AG08396 (cell line): ENCODE measurements at places on chromosomes 5 and 9.

DNA sequence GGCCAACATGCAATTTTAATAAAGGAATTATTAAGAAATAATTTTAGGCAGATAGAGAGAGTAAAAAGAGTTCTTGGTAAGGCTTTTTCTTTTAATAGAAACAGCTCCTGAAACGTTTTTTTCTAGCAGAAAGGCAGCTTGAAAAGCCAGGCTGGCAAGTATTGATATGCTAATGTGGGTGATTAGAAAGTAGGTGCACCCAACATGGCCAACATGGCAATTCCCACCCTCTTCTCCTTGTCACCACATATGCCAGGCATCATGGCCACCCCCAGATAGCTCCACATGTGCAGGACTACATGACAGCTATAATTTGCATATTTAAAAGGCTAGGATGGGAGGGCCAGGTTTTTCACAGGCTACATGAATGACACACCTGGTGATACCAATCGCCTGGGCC, 615.2 kb downstream of the PTPRD start:
- no peak for DNase-seq

DNA sequence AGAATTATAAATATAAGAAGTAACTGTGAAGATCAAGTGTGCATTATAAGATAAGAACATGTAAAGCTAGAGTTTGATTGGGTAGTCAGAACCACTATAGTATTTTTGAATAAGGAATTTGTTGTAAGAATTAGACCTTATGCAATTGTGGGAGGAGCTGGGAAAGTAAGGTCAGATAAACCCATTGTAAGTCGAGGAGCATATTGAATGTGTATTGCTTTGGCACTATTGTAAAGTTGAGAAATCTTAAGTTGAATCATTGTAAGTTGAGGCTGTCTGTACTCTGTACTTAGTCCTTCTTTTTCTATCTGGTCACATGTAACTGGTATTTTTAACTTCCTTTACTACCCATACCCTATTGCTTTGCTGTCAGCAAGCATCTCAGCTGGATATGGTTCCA, 158.7 kb downstream of the CCDC171 start:
- no peak for DNase-seq

DNA sequence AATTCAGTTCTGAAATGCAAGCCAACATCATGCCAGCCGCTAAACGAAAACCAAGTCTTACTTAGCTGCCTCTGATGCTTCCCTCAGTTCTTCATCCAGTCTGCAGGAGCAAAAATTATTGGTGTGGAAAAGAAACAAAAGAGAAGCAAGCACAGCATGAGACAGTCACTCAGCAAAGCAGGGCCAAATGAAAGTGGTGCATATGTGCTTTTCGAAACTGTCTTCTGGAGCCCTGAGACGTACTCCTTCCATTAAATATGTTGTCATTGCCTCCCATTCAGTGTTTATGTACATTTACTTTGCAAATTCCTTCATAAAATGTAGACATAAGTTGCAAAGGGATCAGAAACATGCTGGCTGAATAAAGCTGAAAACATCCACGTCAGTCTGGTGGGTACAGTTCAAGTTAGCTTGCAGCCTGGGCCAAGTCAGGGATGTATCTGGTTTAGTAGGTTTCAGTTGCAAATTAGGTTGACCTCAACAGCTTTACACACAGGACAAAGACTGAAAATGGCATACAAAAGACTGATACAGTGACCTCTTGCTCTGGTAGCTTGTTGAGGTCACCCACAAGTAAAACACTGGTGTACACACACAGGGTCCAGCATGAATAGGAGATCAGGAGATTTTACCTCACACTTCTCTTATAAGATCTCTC, 139.7 kb upstream of the PCA3 start:
- no peak for DNase-seq

DNA sequence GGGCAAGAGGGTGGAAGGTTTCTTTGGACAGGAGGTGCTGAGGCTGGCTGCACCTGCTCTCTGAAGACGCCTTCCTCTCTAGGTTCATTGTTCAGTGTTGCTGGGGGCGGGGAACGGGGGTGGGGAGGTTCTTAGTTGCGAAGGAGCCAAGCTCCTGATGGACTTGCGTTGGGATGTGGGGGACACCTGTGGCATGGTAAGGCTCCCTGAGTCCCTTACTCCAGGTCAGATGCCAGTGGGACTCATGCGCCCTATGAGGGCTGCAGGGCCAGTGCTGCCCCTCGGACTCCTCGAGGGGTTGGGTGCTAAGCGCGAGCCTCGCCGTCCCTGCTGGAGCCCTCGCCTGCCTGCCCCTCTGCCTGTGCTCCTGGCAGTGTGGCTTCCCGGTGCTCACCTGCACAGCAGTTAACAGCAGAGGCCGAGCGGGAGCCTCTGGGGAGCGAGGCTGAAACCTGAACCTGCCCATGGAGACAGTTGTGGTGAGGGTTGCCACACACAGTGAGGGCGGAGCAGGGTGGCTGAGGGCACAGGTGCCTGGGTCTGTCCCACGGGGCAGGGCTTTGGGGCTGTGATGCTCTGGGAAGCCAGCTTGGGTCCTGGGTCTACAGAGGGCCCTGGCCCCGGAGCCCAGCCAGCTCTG, 5.5 kb downstream of the RNU6ATAC start:
- no peak for DNase-seq

GRCh38 chr9:97601228-97601898, 31.8 kb downstream of the TSTD2 start:
- DNase-seq = no peak

DNA sequence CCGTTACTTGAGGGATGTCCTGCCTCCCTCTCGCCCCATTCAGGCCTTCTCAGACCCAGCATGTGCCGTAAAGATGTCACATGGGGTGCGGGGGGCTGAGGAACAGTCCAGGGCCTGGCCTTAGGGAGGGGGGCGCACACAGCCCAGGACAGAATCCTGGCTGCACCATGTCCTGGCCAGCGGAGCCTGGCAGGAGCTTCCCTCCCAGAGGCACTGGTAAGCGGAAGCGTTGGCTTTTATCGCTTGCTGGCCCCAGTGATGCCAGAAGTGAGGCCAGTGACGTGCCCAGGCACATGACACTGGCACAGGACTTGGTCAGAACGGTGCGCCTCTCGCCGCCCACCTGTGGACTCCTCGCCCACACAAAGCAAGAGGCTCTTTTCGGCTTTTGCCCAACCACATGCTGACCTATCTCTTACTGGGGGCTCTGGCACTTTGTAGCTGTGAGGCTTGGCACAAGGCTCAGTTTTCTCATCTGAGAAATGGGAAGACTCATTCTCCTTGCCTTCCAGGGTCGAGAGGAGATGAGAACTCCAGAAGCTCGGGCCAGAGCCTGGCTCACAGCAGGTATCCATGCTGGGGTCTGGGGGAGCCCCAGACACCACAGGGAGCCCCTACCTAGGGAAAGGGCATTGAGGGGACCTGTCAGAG, 59.0 kb downstream of the LMX1B start:
- DNase-seq = no peak

- DNase-seq = peak; percentile 78
These were observed 135.6 kb upstream of the PPP1R26 start for GRCh38 chr9:135343837-135344522.

DNA sequence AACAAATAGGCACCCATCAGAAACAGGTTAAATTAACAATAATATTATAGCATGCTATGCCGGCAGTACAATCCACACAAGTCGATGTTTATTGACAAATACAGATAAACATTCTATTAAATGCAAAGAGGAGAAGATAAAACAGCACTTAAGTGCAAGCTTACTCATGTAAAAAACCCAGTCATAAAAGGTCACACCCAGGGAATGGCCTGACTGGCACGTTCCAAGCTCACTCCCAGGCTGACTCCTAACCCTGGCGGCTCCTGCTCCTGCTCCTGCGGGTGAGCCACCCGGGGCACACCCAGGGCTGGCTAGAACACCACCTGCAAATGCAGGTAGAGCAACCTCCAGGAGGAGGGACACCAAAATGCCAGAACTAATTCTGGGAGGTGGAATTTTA, 66.9 kb downstream of the SEMA4D start:
- DNase-seq = no peak
